Renal pelvis (tissue), 12 donors: ENCODE measurements at places on chromosomes 12 and 14.

DNA sequence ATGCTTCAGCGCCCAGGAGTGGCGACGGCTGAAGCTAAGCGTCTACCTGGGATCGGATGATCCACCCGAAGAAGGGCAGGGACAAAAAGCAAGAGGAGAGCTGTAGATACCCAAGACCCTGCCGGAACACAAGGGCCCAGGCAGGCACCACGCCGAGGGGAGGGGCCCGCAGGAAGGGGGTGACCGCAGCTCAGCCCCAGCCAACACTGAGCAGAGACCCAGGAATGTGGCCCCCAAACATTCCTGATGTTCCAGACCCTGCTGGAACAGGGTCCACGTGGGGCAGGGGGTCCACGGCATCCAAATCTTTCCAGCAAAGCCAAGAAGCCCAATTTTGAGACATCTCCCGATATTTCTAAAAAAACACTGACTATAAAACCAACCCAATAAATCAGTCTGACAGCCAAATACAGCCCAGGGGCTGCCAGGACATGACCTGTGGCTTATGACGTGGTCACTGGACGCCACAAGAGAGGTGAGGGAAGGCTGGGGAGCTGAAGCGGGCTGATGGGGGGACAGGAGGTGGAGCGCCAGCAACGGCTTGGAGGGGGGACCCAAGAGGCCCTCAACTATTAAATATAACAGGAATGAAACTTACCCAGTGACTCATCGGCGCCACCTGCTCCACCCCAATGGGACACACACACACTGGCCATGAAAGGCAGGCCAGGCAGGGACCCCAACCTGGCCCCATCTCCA lies 58.9 kb downstream of the NCOR2 start:
- DNase-seq = no peak

- no peak for DNase-seq
Measured at GRCh38 chr12:51636986-51637385, 46.0 kb downstream of the SCN8A start.

DNA sequence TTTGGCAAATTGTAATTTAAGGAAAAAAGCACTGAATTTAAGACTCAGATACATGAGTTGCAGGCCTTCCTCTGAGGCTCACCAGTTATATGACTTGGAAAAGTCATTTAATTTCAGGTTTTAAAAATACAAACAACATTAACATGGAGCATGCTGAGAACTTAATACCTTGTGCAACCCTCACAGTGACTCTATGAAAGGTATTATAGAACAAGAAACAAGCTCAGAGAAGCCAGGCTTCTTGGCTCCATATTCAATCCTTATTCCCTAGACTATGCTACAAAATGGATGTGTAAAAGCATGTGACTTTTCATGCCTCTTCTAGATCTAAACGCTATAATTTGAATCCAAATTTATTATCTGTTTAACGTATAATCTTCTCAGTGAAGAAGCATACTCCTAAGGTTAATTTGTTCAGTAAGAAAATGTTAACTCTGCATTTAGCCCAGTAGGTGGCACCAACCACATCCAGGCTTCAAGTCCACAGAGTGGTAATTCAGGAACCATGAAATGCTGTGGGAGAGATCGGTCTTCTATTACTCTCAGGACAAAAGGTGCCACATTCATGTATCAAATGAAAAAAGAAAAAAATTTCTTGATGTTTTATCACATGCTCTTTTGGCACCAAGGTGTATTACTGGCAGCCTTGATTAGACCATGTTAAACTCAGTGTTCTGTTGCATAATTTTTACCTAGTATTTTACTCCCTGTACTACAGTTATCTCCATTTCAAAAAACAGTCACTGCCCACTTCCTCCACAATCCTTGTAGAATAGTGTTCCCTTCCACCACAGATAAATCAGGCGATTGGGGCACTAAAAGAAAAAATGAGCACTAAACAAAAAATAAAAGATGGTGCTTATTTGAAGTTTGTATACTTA lies 9.3 kb downstream of the CCDC196 start:
- DNase-seq = peak; percentile 71

DNA sequence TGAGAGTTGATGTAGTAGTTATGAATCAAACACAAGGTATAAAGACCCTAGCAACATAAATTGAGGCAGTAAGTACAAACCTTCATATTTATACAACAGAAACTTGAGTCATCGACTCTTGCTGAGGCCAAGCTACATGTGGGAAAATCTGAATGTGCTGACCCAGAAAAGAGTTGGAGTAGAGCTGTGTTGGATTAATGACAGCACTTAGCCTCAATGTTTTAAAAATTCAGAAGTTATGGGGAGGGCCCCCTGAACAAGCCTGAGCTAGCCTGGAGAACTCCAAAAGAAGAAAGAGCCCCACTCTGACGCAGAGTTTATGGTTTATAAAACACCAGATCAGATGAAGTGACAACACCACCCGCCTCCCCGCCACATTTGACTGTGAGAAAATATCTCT lies 100.0 kb downstream of the DUSP6 start:
- DNase-seq = no peak

DNA sequence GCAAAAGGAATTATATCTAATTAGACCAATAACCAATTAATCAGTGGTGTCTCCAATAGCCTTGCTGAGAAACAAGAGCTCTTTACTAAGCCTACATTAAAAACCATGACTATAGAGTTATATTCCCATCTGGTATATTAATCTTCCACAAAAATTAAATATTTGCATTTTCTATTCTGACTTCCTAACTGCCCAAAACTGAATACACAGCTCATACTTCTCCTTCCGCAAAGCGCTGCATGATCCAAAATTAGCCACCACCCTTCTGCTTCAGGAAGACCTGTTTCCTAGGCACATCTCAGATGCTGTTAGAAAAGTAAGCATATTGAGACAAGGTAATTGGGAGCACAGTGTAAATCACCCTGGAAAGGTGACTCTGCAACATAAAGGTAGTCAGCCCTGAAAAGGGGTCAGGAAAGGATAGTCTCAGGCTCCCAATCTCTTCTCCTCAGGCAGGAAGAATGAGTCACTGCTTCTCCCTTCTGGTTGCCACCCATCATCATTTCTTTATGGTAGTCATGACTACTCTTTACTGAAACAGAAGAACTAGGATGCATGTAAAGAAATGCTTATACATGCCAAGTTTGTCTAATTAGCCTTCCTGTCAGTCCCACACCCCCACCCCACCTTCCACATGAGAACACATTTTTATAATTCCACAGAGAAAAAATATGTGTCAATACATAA lies 54.3 kb downstream of the PLCZ1 start:
- no peak for DNase-seq

GRCh38 chr14:89628521-89628920 lies 211.5 kb upstream of the FOXN3 start:
- DNase-seq = no peak

DNA sequence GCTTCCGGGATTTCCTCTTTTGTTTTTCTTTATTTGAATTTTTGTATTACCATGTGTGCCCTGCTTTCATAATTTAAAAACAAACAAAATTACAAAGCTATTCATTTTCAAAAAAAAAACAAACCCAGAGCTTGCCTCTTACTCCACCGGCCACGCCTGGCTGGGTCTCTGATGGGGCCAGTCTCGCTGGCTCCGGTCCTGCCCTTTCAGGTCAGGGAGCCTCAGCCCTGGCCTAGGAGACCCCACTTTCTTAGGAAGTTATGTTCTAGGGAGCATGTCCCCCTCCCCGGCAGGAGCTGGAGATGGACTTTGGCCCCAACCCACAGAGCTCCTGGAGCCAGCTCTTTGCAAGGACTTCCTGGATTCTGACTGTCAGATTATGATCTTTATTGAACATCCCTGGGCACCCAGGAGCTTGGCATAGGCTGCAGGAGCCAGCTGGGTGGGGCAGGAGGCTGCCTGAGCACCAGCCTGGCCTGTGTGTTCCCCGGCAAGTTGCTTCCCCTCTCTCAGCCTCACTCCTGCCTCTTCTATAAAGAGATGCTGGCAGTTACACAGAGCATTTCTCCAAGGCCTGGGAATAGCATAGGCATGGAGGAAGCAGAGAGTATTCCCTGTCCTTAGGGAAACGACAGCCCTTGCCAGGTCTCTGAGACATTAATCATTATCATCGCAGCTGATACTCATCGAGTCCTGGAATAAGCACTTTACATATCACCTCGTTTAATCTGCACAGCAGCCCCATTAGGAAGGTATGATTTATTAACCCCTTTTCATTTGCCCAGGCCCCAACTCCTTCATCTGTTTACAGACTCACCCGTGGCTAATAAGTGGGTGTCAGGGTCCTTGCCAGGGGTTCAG lies 3.5 kb downstream of the DEGS2 start:
- no peak for DNase-seq
